ENCODE measurements at places on chromosomes 3 and 15.
A peak's percentile ranks its signal among the peaks of the same experiment; 100 is the strongest.

- peak; percentile 36 for DNase-seq
Observed at GRCh38 chr3:155979746-155980145, 109.3 kb downstream of the GMPS start.

DNA sequence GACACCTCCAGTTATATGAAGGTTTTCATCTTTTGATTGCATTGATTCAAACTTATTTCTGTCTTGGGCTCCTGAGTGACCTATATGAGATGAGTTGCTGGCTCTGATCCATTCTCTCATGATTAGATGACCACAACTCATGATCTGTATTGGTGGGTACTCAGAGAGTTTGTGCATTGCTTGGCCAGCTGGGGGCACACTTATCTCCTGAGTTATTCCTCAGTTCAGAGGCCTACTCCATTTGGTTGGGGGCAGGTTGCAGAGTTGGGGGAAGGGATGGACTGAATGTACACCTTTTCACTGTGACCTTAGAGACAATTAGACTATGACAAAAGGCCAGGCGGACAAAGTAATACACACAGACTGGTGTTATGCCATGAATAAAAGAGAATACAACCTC is 166.2 kb upstream of the SEMA6D start:
- no peak for DNase-seq

DNA sequence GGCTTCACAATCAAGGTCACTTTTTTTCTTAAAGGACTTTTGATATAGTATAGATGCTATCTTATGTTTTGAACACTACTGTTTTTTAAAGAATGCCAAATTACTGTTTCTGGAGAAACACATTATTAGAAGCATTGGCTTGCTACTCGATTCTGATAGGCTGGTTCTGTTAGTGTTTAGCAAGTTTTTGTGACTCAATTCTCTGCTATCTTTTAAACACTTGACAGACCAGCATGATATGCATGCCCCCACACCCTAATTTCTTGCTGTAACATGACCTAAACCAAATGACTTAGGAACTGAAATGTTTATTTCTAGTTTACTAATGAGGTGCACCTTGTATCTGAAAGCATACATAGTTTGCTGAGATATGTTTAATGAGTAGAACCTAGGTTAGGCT is 5.5 kb upstream of the IL20RB start:
- peak; percentile 50 for DNase-seq

DNA sequence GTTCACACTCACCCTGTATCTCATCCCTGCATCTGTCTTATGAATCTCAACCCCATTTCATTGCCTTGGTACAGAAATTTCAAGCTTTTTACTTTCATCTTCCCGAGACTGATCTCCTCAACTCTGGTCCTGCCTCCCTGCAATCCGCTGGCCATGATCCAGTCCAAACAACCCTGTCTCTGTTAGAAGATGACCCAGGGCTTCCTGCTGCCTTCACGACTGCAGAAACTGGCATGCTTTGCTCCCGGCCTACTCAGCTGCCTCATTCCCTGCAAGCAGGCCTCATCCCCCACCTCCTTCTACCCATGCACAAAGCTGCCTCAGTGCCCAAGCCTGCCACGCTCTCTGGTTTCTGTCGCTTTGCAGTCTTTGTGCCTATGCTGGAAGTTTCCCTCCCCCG is 12.4 kb downstream of the HES1 start:
- peak; percentile 36 for DNase-seq

DNA sequence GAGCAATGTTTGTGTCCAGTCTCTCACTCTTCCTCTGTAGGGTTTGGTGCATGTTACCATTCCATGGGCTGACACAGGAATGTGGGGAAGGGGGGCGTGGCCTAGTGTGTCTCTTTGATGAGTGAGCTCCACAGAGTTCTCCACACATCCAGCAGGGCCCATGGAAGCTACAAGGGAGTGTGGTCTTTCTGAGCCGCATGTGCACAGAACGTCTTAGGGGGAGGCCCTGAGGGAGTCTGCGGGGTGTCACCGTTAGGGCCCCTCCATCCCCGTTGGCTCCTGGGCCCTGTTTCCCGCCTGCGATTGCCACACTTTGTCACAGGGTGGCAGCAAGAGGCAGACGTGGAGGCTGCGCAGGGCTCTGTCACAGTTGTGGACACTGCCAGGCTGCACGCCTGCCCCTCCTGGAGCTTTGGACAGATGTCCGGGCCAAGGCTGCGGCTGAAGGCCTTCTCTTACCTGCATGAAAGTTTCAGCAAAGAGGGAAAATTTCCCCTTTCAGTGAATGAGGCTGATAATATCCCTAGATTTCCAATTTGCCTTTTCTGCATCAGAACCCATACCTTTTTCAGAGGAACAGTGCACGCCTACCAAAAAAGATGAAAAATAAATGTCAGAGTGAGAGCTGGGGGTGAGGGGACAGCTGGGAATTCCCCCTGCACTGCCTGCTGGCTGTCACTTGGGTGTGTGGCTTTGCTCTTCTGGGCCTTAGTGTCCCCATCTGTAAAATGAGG is 24.3 kb downstream of the CACNA2D3 start:
- DNase-seq, result peak; percentile 50

- DNase-seq, result no peak
Observed at GRCh38 chr15:92653836-92654539, 1.6 kb downstream of the FAM174B start.

DNA sequence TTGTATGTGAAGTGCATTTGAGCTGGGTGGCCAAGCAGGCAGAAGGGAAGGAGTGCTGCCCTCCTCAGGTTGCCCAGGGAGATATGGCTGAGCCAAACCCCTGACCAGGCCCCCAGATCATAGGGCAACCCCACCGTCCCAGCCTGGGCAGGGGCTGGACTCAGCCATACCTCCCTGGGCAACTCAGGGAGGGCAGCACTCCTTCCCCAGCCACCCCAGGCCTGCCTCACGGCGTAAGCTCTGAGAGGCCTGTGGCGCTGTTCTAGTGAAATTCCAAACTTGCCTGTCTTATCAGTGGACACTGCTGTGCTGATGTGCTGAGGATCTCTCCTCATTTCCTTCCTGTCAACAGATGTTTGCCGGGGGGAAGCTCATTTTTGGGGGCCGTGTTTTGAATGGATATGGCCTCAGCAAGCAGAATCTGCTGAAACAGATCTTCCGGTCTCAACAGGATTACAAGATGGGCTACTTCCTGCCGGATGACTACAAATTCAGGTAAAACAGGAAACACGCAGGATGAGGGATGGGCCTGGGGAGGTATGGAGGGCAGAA is 57.6 kb upstream of the FGD5 start:
- no peak for DNase-seq

DNA sequence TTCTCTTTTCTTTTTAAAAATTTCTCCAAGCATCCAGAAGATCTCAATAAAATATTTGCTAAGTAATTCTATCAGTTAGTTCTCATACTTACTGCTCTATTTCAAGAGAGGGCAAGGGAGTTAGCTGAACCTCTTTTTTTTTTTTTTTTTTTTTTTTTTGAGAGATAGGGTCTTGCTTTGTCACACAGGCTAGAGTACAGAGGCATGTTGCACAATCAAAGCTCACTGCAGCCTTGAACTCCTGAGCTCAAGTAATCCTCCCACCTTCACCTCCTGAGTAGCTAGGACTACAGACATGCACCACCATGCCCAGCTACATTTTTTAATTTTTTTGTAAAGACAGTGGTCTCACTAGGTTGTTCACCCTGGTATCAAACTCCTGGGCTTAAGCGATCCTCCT is 21.4 kb downstream of the HDC start:
- no peak for DNase-seq

DNA sequence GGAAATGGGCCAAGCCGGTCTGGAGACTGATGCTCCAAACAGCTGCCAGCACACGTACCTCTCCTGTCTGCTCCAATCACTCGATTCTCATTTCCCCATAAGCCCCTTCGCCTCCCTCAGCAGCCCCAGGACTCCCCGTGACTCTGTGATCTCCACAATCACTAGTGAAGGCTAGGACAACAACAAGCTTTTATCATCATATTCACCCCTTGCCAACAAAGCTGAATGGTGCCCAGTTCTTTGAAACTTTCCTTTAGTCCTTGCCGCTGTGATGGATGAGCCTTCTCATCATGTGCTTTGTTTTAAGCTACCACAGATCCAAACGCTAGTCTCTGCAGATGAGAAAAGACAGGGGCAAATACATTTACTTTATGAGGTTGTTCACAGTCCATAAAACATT is 242.0 kb downstream of the SV2B start:
- no peak for DNase-seq

GRCh38 chr3:48738144-48738536 is 21.1 kb upstream of the IP6K2 start:
- DNase-seq, result no peak
